ENCODE measurements at places on chromosomes 16 and 17. TPM values are rescaled to one million over a fixed set of nuclear protein-coding genes. Genes with fewer than 3 reads are reported as not detected.

The SLC12A3 gene
- not detected for total RNA-seq

The C1QTNF8 gene
- total RNA-seq = not detected

The GALNS gene
- 30.1 TPM for total RNA-seq

The TEKT1 gene
- total RNA-seq = not detected

The MAP2K6 gene
- 2.3 TPM for total RNA-seq

The OR1A1 gene
- not detected for total RNA-seq

The KRT33B gene
- not detected for total RNA-seq

The PRCD gene
- 12.2 TPM for total RNA-seq

- DNase-seq = no peak
These were observed 9.0 kb upstream of the TERB1 start for GRCh38 chr16:66810391-66810790.

GRCh38 chr17:56099649-56100048, 53.6 kb upstream of the ANKFN1 start:
- DNase-seq = no peak

- no peak for DNase-seq
These were observed 378.9 kb upstream of the CA10 start for GRCh38 chr17:52537421-52537820.

GRCh38 chr16:86736502-86736901, 158.2 kb downstream of the FOXL1 start:
- no peak for DNase-seq

- DNase-seq = peak; percentile 78
These were observed 16.7 kb downstream of the SOCS3 start for GRCh38 chr17:78343187-78343542.

DNA sequence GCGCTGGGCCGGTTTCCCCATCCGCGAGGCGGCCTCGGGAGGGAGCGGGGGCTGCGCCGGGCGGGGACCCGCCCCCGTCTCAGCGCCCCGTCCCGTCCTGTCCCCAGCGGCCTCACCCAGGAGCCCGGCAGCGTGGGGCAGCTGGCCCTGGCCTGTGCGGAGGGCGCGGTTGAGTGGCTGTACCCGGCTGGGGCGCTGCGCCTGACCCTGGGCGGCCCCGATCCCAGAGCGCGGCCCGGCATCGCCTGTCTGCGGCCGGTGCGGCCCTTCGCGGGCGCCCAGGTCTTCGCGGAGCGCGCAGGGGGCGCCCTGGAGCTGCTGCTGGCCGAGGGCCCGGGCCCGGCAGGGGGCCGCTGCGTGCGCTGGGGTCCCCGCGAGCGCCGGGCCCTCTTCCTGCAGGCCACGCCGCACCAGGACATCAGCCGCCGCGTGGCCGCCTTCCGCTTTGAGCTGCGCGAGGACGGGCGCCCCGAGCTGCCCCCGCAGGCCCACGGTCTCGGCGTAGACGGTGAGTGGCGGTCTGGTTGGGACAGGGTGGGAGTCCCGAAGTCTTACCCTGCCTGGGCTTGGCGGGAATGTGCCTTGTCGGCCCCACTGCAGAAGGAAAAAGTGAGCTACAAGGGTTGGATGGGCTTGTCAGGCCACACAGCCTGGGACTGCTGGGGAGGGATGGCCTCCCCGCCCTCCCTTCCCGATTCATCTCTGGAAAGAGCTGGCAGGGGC, 720 bp downstream of the METRN start:
- no peak for DNase-seq

- DNase-seq = no peak
These were observed 9.7 kb downstream of the CSF3 start for GRCh38 chr17:40024901-40025300.

DNA sequence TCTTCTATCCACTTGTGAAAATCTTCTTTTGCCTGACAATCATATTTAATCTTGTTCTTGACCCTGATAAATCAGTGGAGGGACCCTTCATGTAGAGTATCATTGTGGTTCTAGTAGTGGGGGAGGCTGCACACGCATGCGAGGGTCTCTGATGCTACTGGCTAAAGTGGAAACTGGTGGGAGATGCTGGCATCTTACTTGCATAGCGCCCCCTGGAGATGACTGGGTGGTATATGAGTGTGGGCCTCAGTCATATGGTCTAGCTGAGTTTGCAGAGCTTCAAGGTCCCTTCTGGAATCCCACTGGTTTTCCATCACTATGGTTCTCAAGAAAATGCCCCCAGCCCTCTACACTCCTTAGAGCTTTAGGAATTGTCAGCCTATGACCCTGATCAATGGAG, 236.4 kb upstream of the AXIN2 start:
- DNase-seq = no peak

DNA sequence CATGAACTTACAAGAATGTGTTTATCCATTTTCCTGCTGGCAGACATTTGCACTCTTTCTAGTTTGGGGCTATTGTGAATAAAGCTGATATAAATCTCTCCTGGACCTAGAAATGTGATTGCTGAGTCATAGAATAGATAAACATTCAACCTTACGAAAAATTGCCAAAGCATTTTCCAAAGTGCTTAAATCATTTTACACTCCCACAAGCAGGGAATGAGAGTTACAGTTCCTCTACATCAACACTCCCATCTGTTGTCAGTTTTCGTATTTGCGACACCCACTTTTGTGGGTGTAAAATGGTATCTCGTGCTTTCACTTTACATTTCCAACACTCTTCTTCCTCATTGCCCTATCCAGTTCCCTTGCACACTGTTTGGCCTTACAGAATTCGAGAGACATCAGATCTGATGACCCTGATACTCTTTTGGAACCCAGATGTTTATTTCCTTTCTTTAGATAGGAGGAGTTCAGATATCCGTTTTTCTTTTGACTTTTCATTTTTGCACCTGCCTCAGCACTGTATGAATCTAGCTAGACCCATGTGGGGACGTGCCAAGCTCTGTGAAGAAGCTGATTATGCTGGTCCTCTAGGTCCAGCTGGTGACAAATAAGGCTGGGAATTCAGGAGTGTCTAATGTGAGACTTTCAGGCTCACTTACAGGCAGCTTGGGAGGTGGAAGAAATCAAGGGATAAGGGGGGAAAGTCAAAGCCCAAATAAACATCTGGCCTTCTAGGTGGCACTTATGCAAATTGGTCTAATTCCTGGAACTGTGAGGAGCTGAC, 14.0 kb downstream of the SOX9 start:
- no peak for DNase-seq

DNA sequence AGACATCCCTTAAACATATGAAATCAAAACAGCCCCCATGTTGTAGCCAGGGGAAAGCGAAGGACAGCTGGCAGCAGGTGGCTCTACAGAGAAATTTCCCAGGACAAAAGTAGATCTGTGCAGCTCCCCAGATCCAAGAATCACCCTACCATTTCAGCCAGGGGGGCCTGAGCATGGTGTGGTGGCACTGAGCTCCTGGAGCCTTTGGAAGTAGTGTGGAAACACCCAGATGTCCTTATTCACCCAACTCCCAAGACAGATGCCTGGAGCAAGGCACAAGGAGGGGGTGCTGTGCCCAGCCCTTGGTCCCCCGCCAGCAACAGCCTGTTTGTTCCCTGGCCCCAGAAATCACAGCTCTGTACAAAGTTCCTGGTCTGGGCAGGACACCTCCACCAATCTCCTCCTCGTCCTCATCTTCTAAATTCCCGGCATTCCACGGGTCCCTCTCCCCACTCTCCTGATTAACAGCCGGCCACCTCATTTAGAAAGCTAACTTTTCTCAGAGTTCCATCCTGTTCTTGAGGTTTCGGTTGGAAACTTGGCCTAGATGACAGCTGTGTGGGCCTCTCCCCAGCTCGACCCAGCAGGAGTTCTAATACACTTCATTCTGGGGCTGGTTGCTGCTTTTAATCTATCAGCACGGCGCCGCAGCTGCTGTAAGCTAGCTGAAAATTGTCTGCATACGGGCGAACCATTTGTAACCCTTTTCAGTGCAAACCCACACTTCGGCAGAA, 191.1 kb downstream of the C16orf78 start:
- DNase-seq = no peak

GRCh38 chr16:85192238-85193114, 80.2 kb upstream of the CIBAR2 start:
- no peak for DNase-seq

- DNase-seq = no peak
These were observed 483.0 kb downstream of the SLC39A11 start for GRCh38 chr17:72609501-72609900.

- DNase-seq = peak; percentile 35
These were observed 655 bp downstream of the ATXN1L start for GRCh38 chr16:71846431-71846830.

DNA sequence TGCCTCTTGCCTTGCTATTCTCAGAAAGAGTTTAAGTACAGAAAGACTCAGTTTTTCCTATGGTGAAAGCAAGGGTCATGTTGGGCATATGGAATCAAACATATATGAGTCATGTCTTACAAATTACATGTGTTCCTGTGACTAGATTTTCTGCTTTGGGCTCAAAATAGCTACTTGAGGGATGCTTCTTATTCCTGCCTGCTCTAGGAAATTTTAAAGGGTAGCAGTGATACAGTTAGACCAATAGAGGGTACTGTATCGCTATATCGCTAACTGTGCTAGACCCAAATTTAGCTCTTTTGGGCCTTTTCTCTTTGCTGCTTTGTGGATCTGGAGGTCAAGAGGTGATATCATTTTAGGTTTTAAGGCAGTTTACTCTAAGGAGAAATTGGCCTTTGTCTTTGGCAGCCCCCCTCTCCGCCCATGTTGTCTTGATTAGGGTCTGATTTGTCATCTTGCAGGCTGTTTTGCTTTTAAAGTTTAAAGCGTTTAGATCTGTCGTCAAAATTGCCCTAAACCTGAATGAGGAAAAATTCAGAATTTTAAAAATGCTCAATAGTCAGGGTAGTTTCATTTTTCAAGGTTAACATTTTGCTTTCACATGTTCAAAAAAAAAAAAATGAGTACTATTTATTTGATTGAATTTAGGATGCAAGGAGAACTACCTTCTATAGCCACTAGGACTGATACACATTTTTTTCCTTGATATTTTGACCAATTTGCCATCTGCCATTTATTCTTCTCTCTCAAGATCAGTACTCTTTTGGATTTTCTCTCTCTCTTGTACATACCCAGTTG, 8.8 kb downstream of the NFATC3 start:
- no peak for DNase-seq

GRCh38 chr17:6241996-6242395, 171.8 kb downstream of the WSCD1 start:
- no peak for DNase-seq

- peak; percentile 11 for DNase-seq
These were observed 38.7 kb upstream of the AQP8 start for GRCh38 chr16:25177831-25178688.
